ENCODE measurements at places on chromosomes 12 and 14. TPM values are rescaled to one million over a fixed set of nuclear protein-coding genes. Genes with fewer than 3 reads are reported as not detected.

GRCh38 chr12:119391673-119392072 is 57.1 kb downstream of the CCDC60 start:
- H3K27ac ChIP-seq: no peak overlapping the region
- H3K4me1 ChIP-seq: no peaks in the 10 kb centered on the region
- no peaks in the 10 kb centered on the region for H3K27me3 ChIP-seq

DNA sequence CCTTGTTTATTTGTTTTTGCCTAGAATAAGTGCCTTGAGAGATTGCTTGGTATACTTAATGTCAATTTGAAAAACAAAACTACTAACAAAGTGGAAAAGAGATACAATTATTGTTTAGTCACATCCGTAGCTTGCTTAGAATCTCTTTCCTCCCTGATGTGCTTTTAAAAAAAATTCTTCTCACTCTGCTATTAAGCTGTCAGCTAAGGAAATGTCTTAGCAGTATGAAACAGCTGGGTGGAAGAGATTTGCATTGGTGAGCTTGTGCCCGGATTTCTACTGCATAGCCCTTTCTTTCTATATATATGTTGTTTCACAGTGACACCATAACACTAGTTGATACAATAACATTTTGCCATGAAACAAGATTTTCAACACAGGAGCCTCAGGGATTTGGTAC is 229.4 kb upstream of the RGS6 start:
- no peaks in the 10 kb centered on the region for H3K27me3 ChIP-seq
- H3K36me3 ChIP-seq: no peaks in the 10 kb centered on the region
- no peaks in the 10 kb centered on the region for H3K4me1 ChIP-seq

- H3K27me3 ChIP-seq: no peaks in the 10 kb centered on the region
- peaks cover 8% of the 10 kb centered on the region for H3K4me1 ChIP-seq
- no peak for DNase-seq
- no peaks in the 10 kb centered on the region for H3K36me3 ChIP-seq
Measured at GRCh38 chr14:61484826-61485584, 163.6 kb downstream of the PRKCH start.

- no peaks in the 10 kb centered on the region for H3K36me3 ChIP-seq
- DNase-seq: no peak
- peaks cover 74% of the 10 kb centered on the region for H3K27me3 ChIP-seq
- no peak overlapping the region for H3K4me3 ChIP-seq
- peaks cover 13% of the 10 kb centered on the region for H3K4me1 ChIP-seq
Measured at GRCh38 chr12:48780381-48781025, 8.4 kb downstream of the ADCY6 start.

DNA sequence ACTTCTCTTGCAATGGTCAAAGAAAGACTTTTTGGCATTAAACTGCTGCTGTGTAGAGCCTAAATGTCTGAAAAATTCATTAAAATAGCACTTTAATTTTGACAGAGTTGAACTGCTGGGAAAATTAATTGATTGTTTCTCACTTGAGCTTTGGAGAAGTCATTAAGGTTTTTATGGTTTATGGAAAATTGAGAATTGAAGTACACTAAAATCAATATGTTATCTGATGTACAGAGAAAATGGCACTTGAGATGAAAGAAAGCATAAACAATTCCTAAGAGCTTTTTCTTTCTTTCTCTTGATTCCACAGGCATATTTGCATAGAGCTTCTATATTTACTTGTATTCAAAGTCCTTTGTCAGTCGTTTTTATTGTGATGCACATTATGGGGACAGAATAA is 188.5 kb upstream of the CAND1 start:
- H3K27ac ChIP-seq: no peak overlapping the region
- no peak for DNase-seq
- no peaks in the 10 kb centered on the region for H3K4me1 ChIP-seq
- no peaks in the 10 kb centered on the region for H3K27me3 ChIP-seq
- H3K36me3 ChIP-seq: no peaks in the 10 kb centered on the region

DNA sequence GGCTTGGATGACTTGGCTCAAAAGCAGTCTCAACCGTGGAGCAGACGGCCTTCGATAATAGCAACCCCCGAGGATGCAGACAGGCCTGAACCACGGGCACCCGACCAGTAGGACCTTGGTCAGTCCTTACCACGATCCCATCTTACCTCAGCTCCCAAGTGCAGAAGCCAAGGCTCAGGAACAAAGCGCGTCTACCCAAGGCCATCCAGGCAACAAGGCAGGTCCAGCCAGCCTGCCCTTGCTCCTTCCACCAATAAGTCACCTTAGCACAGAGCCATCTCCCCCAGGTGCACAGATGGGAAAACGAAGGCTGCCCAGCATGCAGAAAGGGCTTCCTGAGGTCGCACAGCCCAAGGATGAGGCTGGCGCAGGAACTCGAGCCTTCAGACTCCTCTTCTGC is 77.3 kb downstream of the BCL11B start:
- no peaks in the 10 kb centered on the region for H3K4me1 ChIP-seq
- H3K27ac ChIP-seq: no peak overlapping the region
- H3K4me3 ChIP-seq: no peak overlapping the region
- H3K27me3 ChIP-seq: no peaks in the 10 kb centered on the region
- no peaks in the 10 kb centered on the region for H3K36me3 ChIP-seq

GRCh38 chr12:20596061-20596460 is 99.1 kb upstream of the SLCO1C1 start:
- H3K27ac ChIP-seq: no peak overlapping the region
- DNase-seq: no peak
- no peaks in the 10 kb centered on the region for H3K4me1 ChIP-seq
- H3K27me3 ChIP-seq: no peaks in the 10 kb centered on the region
- no peaks in the 10 kb centered on the region for H3K36me3 ChIP-seq
- H3K4me3 ChIP-seq: no peak overlapping the region

DNA sequence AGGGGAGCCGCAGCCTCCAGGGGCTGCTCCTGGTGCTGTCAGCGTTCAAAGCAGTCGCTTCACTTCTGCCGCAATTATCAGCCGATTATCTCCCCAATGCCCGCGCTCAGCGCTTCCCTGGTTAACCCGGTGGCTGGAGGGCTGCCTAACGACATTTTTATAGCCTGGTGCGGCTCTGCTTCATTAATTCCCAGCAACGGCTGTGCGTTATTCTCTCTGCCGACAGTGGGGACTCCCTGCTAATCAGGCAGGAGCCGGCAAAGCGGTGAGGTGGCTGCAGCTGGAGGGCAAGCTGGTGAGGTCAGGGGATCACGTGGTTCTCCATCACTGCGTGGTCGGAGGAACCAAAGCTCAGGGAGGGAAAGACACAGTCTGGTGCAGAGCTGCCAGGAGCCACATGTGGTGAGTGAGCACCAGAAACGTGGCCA is 62.9 kb downstream of the GLRX5 start:
- no peaks in the 10 kb centered on the region for H3K36me3 ChIP-seq
- H3K4me1 ChIP-seq: no peaks in the 10 kb centered on the region
- no peak overlapping the region for H3K4me3 ChIP-seq
- H3K27me3 ChIP-seq: peaks cover 2% of the 10 kb centered on the region
- no peak for DNase-seq

DNA sequence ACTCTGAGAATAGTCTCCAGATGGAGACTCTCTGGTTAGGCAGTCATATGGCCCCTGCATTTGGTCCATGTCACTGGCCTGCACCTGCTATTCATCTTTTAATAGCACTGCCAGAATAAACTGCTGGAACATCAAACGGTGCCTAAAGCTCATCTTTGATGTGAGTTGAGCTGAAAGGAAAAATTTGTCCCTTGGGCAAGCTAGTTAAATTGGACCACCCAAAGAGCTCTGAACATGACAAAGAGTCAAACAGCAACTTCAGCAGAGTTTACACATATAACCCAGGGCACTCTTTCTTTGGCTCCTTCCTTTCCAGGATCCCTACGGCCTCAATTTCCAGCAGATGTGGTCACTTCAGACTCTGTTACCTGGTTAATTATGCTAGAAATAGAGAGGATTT is 269.9 kb downstream of the RPL10L start:
- H3K36me3 ChIP-seq: no peaks in the 10 kb centered on the region
- no peak overlapping the region for H3K4me3 ChIP-seq
- H3K27me3 ChIP-seq: no peaks in the 10 kb centered on the region
- no peak overlapping the region for H3K27ac ChIP-seq
- DNase-seq: no peak

- H3K4me1 ChIP-seq: peaks cover 7% of the 10 kb centered on the region
- no peak for DNase-seq
- no peak overlapping the region for H3K4me3 ChIP-seq
- H3K27me3 ChIP-seq: no peaks in the 10 kb centered on the region
Measured at GRCh38 chr12:116442946-116443345, 116.2 kb upstream of the MAP1LC3B2 start.

- no peaks in the 10 kb centered on the region for H3K36me3 ChIP-seq
- no peak overlapping the region for H3K4me3 ChIP-seq
- H3K27ac ChIP-seq: no peak overlapping the region
- DNase-seq: no peak
Measured at GRCh38 chr14:60058087-60058486, 33.6 kb upstream of the PCNX4 start.

GRCh38 chr12:15851919-15852318 is 30.3 kb upstream of the STRAP start:
- DNase-seq: no peak
- no peaks in the 10 kb centered on the region for H3K4me1 ChIP-seq
- H3K27me3 ChIP-seq: no peaks in the 10 kb centered on the region
- H3K36me3 ChIP-seq: no peaks in the 10 kb centered on the region

DNA sequence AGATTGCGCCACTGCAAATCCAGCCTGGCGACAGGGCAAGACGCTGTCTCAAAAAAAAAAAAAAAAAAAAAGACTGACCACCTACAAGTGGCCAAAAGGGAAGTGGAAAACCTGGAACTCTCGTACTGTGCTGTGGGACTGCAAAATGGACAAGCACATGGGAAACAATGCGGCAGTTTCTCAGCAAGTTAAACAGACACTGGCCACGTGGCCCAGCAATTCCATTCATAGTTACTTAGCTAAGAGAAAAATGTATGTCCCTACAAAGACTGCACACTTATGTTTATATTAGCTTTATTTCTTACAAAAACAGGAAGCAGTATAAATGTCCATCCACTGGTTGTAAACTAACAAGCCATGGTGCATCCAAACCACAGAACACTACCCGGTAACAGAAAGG is 5.6 kb downstream of the CHFR start:
- H3K4me1 ChIP-seq: peaks cover under 1% of the 10 kb centered on the region
- peaks cover 14% of the 10 kb centered on the region for H3K36me3 ChIP-seq
- no peak for DNase-seq
- no peaks in the 10 kb centered on the region for H3K27me3 ChIP-seq
- H3K4me3 ChIP-seq: no peak overlapping the region

DNA sequence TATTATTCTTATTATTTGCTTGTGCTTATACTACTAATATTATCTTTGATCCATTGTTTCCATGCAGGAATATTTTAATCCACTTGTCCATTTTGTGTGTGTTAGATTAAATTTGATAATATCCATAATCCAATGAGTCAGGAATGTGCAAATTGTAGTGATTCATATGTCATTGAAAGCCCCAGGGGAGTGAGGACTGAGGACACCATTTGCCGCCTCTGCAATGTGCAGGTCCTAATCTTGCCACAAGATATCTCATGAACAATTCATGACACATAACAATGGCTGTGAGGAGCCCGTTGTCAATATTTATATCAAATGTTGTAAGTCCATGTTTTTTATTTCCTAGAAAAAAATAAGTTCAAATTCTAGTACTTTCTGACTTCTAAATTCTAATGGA is 250.5 kb downstream of the ZFP36L1 start:
- H3K4me3 ChIP-seq: no peak overlapping the region
- no peaks in the 10 kb centered on the region for H3K27me3 ChIP-seq

DNA sequence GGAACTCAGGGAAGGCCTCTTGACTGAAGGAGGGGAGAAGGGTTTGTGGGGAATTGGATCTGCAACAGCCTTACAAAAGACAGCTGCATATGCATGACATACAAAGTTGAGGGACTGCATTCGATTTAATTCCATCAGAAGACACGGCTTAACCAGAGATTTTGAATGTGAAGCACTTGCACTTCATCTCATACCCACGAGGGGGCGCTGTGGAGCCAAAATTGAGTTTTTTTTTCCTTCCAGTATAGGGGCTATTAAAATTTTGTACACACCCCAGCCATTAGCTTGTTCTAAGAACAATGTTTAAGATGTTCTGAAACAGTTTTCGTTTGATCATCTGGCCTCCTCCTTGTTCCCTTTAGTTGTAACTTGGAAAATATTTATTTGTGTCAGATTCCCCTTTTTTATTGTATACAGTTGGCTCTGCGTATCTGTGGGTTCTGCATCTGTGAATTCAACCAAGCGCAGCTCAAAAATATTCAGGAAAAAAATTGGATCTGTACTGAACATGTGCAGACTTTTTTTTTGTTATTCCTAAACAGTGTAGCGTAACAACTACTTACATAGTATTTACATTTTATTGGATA is 1.6 kb downstream of the SUDS3 start:
- DNase-seq: peak; percentile 64
- H3K4me3 ChIP-seq: peak overlapping the region; percentile 88
- H3K36me3 ChIP-seq: peaks cover 26% of the 10 kb centered on the region

GRCh38 chr12:117033382-117034221 is 65.6 kb downstream of the TESC start:
- no peaks in the 10 kb centered on the region for H3K27me3 ChIP-seq
- H3K27ac ChIP-seq: no peak overlapping the region
- H3K4me1 ChIP-seq: peaks cover 35% of the 10 kb centered on the region
- H3K36me3 ChIP-seq: peaks cover 3% of the 10 kb centered on the region
- no peak overlapping the region for H3K4me3 ChIP-seq

DNA sequence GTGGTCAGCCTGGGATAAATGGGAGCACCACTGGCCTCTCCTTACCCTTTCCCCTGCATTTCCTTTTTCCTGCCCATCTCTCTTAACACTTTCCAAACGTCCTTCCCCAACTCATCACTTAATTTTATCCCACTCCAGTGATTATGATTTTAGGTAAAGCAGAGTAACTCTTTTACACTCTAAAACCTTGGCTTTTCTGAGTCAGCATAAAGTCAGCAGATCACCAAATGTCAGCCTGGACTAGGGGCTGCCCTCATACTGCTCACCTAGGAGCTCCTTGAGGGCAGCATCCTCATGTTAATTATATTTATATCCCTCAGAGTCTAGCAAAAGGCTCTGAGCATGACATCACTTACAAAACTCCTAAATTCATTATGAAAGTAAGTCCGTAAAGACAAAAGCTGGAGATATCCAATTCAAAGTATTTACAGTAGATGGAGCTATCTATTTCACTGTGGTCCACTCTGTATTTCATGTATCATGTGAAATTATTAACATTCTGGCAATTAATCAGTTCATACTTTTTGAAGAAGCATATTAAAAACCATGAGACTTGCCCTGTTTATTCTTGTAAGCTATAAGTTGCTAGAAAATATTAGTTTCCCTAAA is 17.0 kb upstream of the DICER1 start:
- H3K27me3 ChIP-seq: peaks cover 3% of the 10 kb centered on the region
- no peak overlapping the region for H3K4me3 ChIP-seq
- no peaks in the 10 kb centered on the region for H3K4me1 ChIP-seq
- no peak for DNase-seq
- H3K36me3 ChIP-seq: no peaks in the 10 kb centered on the region

- H3K4me3 ChIP-seq: no peak overlapping the region
- H3K36me3 ChIP-seq: no peaks in the 10 kb centered on the region
- no peaks in the 10 kb centered on the region for H3K27me3 ChIP-seq
- no peak for DNase-seq
- no peaks in the 10 kb centered on the region for H3K4me1 ChIP-seq
Measured at GRCh38 chr12:46524778-46525177, 152.2 kb upstream of the SLC38A2 start.

- 0 out of 3 replicates have a peak overlapping the region, but pooled peaks have one; percentile 12 for H3K27ac ChIP-seq
- no peak overlapping the region for H3K4me3 ChIP-seq
- H3K27me3 ChIP-seq: no peaks in the 10 kb centered on the region
Measured at GRCh38 chr12:110349514-110350151, 53.9 kb downstream of the ANAPC7 start.

The PPP1CC gene
- 197 TPM for total RNA-seq

The SLCO1C1 gene
- total RNA-seq: not detected

The ARID4A gene
- total RNA-seq: 11.5 TPM

The EXOC3L4 gene
- total RNA-seq: 5.4 TPM

The TRIM9 gene
- total RNA-seq: 0.09 TPM

The A2M gene
- total RNA-seq: 3.0 TPM

The COX8C gene
- total RNA-seq: not detected

The EML1 gene
- total RNA-seq: 0.25 TPM

The SYNDIG1L gene
- not detected for total RNA-seq

The CIROP gene
- total RNA-seq: not detected

The CMKLR1 gene
- 0.29 TPM for total RNA-seq

The GALNT16 gene
- not detected for total RNA-seq

The FOS gene
- 17.4 TPM for total RNA-seq
